Stimulated activated CD4-positive, alpha-beta T cell treated with anti-CD3 and anti-CD28 coated beads, Interleukin-4, amount 100 ng/mL, for 48 hours (primary cell): ENCODE measurements at places on chromosomes 11 and 22.
A peak's percentile ranks its signal among the peaks of the same experiment; 100 is the strongest.

DNA sequence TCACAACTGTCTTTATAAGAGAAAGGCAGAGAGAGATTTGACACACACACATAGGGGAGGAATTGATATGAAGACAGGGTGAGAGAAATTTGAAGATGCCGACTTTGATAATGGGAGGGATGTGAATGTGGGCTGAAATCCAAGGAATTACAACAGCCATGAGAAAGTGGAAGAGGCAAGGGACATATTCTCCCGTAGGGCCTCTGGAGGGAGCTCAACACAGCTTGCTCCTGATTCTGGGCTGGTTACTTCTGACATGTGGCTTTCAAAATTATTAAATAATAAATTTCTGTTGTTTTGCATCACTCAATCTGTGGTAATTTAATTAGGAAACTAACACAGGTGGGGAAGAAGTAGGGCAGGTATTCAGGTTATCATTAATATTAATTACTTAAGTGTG, 282.9 kb downstream of the LUZP2 start:
- no peak for DNase-seq

DNA sequence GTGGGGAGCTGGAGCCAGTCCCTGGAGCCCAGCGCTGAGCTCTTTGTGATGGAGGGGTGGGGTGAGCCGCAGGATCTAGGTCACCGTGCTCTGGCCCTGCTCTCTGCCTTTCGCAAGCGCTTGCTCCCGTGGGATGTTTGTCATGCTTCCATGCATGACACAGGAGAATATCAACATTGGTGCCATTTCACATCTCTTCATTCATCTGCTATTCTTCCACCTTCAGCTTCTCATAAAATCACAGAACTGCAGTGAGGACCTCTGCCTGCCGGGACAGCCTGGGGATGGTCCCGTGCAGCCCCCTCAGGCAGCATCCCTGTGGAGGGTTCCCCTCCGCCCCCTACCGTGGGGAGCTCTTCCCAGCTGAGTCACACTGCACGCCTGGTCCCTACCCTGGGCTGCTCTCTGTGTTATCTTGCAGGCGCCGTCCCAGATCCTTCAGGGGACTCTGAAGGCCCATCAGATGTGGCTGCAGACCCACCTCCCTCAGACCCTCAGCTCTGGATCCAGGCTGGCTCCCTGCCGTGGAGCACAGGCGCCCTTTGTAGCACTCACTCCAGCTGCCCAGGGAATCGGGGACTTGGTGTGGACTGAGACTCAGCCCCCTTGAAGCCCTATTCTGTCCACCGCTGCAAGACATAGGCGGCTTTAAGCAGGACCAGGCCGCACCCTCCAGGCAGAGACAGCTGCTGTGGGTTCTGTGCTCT, 5.1 kb upstream of the SEPTIN5 start:
- DNase-seq: no peak

- peak; percentile 33 for DNase-seq
These were observed 637 bp downstream of the DRD2 start for GRCh38 chr11:113474362-113475159.

DNA sequence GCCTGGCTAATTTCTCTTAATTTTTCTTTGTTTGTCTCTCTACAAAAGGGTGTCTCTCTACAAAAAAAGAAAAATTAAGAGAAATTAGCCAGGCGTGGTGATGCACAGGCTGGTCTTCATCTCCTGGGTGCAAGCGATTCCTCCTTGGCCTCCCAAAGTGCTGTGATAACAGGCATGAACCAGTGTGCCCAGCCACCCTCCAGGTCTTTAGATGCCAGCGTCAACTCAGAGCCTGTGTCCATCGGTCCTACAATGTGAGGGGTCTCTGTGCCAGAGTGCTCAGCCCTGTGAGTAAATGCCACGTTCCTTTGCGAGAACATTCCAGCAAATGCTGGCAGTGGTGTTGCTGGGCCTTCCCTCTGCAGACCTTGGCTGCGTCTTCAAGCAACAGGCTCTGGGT, 62.7 kb downstream of the IGF2 start:
- DNase-seq: no peak

DNA sequence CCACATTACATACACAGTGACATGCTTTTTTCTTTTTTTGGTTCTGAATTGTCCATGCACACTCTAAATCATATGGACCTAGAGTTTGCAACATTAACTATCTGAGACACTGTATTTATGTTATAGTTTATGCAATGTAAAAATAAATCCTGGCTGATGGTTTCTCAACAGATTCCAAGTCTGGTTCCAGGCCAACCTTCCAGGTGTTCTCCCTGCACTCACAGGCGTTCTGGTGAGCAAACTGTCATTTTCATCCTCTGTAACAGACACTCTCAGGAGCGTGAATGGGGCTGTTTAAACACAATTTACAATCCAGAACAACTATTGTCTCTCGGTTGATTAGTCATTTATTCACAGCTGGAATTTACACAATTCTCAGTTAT, 36.5 kb upstream of the ANKK1 start:
- DNase-seq: no peak

GRCh38 chr11:71543866-71544265, 4.4 kb upstream of the KRTAP5-9 start:
- DNase-seq: no peak

GRCh38 chr11:75677909-75678308, 9.1 kb upstream of the MAP6 start:
- no peak for DNase-seq

- no peak for DNase-seq
These were observed 2.4 kb downstream of the TSKU start for GRCh38 chr11:76785513-76785912.

DNA sequence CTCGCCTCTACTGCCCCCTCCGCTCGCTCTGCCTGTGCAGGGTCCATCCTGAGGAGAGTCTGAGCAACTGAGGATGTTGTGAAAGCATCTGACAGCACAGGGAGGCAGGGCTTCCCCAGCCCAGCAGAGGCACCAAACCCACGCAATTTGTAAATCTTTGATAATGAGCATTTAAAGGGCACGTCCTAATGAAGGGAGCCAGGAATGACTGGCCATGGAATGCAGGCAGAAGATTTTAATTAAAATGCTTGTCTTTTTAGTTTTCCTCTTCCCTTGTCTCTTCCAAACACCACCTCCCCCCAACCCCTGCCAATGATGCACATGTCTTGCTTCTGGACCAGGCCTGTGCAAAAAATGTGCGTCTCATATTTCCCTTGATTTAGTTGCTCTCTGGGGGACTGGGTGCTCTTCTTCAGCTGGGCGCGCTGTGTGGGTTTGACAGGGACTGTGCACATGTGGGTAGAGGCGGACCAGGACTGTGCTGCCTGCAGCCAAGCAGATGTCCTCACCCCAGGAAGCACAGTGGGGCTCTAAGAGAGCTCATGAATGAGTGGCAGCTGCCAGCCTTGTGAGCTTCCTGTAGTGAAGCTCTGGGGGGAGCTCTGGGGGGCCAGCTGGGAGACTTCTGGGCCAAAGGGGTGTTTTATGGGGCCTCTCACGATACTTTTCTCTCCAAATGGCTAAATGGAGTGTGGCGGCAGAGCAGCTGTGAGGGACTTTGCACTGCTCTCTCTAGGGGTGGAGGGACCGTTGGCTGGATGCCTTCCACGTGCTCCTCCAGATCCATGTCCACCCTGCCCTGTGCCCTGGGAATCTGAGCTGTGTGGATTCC, 273.5 kb downstream of the ST3GAL4 start:
- DNase-seq: no peak

- DNase-seq: no peak
These were observed 15.7 kb upstream of the POU2AF3 start for GRCh38 chr11:111282562-111283075.

- DNase-seq: no peak
These were observed 59.6 kb upstream of the THY1 start for GRCh38 chr11:119482521-119483011.

GRCh38 chr11:61695917-61696316, 15.7 kb downstream of the DAGLA start:
- peak; percentile 90 for DNase-seq

- no peak for DNase-seq
These were observed 1335.9 kb downstream of the TBC1D22A start for GRCh38 chr22:48098243-48098920.

- no peak for DNase-seq
These were observed 20.3 kb downstream of the GRAMD4 start for GRCh38 chr22:46640293-46641055.

DNA sequence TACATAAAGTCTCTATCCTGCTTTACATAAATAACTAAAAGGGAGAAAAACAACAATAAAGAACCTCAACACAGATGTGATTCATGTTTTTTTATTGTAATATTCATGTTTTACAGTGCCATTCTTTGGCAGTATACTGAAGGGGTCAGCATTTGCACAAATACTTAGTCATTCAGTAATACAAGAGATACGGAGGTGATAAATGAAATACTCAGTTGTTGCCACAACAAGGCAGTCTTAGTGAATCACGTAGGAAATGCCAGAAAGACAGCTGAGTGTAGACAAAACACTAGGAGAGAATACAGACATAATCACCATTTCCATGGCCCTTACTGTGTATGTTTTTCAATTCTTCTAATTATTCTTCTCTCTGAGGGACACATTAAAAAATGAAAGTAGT, 910.4 kb downstream of the METTL15 start:
- DNase-seq: no peak

DNA sequence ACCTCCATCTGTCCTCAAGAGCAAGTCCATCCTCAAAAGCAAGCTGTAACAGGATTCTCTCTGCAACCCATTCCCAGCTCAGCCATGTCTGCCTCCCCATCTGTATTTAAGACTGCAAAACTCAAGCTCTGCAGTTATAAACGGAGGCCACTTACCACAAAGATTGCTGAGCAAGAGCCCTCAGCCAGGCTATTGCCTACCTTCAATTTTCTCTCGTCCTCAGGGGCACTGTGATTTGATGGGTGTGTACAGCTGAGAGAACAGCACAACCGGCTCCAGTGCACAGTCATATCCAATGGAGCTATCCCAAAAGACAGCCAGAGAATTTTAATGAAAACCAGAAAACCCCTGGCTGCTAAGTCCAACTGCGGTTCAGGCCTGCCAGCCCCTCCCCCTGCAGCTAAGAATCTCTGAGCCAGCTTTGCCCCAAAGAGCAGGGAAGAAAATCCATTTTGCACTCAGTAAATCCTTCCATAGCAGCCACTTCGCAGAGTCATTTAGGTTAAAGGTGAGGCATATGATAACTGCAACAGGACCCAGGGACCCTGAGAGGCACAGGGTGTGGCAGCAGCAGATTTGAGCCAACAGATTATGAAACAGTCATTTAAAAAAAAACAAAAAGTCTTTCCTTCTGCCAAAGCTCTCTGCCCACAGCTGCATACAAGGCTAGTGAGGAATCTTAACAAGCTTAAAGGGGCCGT, 37.6 kb downstream of the RAB30 start:
- no peak for DNase-seq

DNA sequence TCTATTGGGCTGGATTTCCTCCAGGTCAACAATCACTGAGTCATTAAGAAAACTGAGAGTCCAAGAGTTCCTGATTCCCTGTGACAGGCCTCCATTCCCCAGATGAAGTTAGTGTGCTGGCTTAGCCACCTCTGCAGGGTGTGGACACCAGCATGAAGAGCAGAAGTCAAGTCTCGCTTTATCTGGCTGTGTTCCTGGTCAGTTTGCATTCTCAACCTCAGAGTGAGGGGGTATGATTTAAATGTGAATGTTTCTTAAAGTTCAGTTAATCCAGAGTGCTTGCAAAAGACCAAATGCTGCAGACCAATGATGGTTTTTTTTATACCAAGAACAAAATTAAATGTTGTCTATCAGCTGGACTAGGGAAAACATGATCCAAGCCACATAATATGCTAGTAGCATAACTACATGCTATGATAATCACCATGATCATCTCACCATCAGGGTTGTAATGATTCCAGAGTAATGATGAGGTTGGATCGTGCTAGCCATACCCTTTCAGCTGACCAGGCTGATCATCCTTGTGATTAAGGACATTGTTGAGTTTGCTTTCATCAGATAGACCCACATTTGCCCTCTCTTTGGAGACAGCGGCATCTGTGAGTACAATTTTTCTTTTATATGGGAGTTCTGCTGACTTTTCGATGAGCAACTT, 145.8 kb upstream of the ARHGAP20 start:
- no peak for DNase-seq

DNA sequence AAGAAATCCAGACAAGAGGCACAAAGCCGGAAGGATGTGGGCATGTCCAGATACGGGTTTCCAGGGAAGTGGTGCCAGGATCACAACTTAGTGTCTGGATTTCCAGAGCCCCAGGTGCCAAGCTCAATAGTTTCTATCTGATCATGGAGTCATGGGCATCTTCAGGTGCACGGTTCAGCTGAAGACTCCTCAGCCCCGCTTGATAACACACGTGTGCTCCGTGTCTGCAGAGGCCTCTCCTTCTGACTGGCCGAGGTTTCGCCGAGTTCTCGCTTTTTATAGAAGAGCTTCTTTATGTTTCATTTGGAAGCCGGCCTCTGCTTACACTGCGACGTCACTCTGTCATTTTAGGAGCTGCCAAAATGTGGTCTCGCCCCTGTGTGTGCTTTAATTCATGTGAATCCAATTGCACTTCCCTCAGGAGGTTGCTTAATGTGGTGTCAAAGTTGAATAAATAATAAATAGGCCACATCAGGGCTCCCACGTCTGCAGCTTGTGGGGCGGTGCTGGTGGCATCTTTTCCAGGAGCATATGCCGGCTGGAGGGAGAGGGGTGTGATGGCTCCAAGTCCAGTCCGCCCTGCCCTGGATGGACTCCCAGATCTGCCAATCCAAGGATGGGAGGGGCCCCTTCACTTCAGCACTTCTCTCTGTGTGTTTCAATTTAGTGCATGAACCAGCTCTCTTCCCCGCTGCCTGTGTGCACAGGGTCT, 1410.8 kb downstream of the TBC1D22A start:
- no peak for DNase-seq

- DNase-seq: no peak
These were observed 8.5 kb downstream of the CCDC88B start for GRCh38 chr11:64348383-64349024.

- no peak for DNase-seq
These were observed 164.6 kb downstream of the ST3GAL4 start for GRCh38 chr11:126519764-126520734.

DNA sequence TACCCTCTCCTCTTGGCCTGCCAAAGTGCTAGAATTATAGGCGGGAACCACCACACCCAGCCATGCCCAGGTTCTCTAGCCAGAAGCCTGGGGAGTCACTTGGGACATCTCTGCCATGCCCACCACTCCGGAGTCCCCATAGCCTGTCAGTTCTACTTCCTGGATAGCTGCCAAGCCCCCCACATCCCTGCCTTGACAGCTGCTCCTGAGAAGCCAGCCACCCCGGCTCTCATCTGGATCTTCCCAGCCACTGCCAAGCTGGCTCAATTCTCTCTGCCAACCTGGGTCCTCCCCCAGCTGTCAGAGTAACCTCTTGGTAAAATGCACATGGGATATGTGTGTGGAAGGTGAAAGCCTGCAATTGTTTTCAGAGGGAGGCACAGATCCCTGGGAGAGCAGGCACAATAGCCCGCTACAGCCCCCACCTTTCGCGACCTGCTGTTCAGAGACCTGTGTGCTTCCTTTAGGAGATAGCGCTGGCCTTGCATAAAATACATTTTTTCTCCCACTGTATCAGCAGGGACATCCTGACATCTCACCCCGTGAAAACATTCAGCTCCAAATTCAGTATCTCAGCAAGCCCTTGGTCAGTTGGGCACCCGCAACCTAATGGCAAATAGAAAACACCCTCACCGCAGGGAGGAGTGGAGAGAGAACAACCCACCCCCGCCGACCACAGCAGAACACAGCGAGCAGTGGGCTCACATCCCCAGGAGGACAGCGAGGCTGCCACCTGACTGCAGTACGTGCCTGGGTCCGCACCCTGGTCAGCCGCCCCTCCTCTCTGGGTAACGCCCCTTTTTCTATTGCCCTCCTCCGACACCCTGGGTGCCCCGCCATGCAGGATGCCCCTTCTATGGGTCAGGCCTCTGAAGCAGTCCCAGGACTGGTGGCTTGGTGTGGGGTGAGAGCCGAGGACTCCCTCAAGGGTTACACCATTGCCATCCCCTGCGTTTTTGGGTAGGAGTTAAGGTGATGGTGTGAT, 1342.2 kb downstream of the BRD1 start:
- no peak for DNase-seq
